ENCODE measurements at places on chromosomes 11 and 22.

DNA sequence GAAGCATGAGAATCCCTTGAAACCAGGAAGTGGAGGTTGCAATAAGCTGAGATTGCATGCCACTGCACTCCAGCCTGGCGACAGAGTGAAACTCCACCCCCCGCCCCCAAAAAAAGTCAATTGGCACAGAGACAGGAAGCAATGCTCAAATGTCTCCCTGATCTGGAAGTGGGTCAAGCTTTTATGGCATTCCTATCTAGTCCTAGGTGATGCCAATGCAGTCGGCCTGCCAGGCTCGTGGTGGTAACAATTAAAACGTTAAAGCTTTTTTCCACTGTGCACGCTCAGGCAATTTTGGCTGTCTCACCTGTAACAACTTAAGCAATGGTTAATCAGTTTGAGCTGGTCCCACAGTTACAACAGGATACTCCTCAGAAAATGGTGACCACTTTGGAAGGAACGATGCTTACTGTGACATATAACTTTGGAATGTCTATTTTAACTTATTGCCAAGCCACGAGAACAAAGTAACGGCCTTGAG, 18.9 kb upstream of the PISD start:
- no peak for DNase-seq

DNA sequence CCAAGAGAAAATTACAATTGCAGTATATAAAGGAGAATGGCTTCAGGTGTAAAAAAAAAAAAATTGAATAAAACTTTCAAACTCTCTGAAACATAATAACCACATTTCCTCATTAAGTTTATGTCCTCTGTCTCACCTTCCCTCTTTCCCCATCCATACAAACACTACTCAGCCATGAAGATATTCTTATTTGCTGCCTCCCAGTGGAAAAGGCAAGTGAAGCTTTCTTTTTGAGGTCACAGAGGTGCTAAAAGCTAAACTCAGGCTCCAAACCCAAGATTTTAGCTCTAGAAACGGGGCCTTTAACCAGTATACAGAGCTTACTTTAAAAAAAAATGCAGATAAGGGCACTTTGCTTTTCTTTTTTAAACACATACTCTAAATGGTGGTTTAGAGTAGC, 1568.5 kb downstream of the FAM181B start:
- DNase-seq, result no peak

DNA sequence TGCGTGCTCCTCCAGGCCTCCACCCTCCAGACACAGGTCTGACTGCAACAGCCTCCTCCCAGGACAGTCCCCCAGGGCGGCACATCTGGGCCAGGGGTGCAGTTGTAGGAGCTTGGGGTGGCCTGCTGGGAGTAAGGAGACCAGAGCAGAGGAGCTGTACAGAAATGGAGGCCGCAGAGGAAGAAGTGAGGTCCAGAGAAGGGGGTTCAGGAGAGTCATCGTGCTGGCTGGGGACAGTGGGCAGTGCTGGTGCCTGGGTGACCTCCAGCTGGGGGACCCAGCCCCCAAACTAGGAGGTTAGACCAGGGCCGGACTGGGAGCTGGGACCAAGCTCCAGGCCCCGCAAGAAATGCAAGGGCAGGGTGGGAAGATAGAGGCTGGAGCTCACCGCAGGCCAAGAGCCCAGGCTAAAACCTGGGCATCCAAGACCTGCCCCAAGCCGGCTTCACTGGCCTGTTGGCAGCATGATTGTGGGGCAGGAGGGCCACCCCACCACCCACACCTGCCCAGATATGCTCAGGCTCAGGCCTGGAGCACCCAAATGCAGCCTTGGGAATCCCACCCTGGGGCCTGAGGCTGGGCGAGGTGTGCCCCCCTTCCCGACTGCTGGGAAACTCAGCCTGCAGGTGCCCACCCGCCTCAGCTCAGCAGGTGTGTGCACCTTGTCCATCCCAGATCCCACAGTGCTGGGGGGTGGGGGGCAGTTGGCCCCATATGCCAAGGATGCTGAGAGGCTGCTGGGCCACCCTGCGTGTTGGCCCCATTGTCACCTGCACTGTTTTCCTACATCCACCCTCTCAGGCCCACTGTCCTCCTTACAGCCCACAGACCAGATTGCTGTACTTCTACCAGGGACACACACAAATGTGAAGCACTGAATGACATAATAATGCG, 96.9 kb downstream of the MORC2 start:
- no peak for DNase-seq

DNA sequence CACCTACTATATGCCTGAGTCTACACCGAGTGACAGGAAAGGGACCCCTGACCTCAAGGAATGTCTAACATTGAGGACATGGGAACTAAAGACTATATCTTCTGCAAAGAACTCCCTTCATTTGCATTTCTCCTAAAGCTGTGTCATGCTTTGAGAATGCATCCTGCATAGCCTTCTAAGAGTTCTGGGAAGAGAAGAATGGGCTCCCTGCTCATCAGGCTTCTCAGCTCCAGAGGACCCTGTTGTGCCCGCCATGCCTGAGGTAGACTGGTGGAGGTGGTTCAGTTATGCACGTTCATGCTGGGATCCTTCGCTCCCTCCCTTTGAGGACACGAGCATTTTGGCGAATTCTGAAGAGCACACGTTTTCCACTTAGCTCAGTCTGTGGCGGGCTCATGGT, 63.3 kb downstream of the GRIK4 start:
- no peak for DNase-seq

DNA sequence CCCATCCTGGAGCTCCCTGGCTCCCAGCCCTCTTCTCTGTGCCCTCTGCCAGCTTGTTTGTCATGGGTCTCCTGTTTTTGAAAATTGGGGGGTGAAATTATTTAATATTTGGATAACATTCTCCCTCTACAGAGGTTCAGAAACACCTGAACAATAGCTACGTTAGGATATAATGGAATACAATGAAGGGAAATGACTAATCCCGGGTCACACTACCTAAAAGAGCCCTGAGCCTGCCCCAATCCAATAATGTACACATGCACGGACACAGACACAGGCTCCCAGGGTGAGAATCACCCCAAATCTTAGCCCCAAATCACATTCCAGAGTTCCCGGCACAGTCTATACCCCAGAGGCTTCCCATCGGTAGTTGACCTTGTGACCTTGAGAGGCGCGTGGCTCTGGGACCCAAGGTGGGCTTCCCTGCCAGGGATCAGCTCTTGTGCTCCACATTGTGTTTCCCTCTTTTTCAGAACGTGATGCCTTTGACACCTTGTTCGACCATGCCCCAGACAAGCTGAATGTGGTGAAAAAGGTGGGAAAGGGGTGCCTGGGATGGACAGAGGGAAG, 135.5 kb downstream of the PARVA start:
- DNase-seq, result no peak

- no peak for DNase-seq
These were observed 17.8 kb downstream of the CHORDC1 start for GRCh38 chr11:90204832-90205646.

DNA sequence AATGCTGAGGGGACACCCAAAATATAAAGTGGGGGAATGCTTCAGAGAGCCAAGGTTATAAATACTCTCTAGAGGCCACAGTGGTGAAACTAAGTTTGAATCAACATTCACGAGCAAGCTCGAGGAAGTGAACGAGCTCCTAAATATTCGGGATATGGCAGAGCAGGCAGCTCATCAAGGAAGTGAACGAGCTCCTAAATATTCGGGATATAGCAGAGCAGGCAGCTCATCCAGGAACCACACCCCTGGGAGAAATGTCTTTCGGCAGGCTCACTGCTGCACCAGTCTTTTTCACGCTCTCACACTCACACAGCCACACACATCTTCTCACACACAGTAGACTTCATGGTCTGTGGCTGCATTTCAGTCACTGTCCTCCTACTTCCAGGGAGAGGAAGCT, 787.5 kb downstream of the OPCML start:
- DNase-seq, result no peak

- DNase-seq, result no peak
These were observed 553 bp upstream of the USP47 start for GRCh38 chr11:11841116-11841722.

DNA sequence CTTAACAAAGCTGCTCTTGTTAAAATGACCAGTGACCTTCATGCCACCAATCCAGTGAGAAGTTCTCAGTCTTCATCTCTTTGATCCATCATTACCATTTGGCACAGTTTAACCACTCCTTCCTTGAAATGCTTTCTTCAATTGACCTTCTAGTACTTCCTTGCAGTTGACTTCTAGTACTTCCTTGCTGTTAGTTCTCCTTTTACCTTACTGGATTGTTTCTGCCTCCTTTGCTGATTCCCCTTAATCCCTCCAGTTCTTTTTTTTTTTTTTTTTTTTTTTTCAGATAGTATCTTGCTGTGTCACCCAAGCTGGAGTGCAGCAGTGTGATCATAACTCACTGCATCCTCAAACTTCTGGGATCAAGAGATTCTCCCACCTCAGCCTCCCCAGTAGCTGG, 66.0 kb upstream of the HORMAD2 start:
- DNase-seq, result no peak

GRCh38 chr11:96357794-96358193, 14.8 kb upstream of the MAML2 start:
- no peak for DNase-seq

DNA sequence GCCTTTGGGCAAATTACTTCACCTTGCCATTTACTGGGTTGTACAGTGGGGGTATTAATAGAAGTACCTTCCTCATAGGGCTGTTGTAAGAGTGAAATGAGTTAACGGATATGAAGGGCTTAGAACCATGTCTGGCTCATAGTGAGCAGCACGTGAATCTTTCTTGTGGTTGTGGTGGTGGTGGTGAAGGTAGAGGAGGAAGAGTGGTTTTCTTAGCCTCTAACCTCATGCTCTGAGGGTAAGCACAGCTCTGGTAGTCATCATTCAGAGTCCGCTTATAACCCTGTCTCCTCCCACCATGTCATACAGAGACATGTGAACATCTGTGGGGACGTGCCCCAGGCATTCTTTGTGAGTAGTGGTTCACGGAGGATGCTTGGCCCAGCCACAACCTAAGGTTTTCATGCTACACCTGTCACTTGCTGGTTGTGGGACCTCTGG, 43.6 kb downstream of the TEAD1 start:
- DNase-seq, result no peak

- no peak for DNase-seq
These were observed 6.0 kb downstream of the ANKK1 start for GRCh38 chr11:113393501-113393985.

DNA sequence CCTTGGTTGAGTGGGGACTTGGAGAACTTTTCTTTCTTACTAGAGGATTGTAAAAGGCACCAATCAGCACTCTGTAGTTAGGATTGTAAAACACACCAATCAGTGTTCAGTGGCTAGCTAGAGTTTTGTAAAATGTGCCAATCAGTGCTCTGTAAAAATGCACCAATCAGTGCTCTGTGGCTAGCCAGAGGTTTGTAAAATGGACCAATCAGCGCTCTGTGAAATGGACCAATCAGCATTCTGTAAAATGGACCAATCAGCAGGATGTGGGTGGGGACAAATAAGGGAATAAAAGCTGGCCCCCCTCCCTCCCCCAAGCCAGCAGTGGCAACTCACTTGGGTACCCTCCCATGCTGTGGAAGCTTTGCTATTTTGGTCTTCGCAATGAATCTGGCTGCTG, 5.5 kb upstream of the DRG1 start:
- DNase-seq, result no peak

GRCh38 chr11:58957922-58958321, 18.6 kb downstream of the GLYATL1 start:
- DNase-seq, result no peak

- DNase-seq, result no peak
These were observed 44.1 kb downstream of the USP28 start for GRCh38 chr11:113831314-113831713.

GRCh38 chr11:132171031-132171430, 800.6 kb downstream of the NTM start:
- no peak for DNase-seq

GRCh38 chr11:112507281-112507680, 246.6 kb upstream of the PLET1 start:
- DNase-seq, result no peak

- no peak for DNase-seq
These were observed 71.0 kb downstream of the TRIM29 start for GRCh38 chr11:120066738-120067437.

DNA sequence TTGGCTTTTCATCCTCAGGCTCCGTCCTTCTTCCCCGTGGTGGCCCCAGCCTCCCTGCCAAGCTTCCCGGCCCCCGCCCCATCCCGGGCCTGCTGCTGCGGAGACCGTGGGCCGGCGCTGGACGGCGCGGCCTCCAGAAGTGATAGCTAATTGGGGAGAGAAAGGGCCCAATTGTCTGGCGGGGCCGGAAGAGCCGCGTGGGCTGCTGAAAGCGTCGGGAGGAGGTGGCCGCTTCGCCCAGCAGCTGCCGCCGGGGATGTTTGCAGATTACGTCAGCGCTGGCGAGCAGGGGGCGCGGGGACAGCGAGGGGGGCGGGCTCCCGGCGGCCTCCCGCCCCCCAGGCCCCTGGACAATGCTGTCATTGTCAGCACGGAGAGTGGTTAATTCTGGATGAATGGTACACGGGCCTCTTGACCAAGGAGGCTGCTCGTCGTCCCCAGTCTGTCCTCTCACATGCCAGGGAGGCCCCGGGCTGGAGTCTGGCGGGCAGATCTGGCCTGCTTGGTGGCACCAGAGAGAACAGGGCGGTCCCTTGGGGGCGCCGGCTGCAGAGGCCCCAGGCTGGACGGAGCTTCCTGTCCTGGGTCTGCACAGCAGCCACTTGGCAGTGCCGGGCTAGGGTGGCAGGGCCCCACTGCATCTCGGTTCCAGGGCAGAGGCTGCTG, 1.6 kb downstream of the SMIM38 start:
- DNase-seq, result no peak

GRCh38 chr11:1310772-1311468, 1.5 kb upstream of the TOLLIP start:
- DNase-seq, result no peak

- no peak for DNase-seq
These were observed 17.2 kb downstream of the AP2A2 start for GRCh38 chr11:942823-943222.

DNA sequence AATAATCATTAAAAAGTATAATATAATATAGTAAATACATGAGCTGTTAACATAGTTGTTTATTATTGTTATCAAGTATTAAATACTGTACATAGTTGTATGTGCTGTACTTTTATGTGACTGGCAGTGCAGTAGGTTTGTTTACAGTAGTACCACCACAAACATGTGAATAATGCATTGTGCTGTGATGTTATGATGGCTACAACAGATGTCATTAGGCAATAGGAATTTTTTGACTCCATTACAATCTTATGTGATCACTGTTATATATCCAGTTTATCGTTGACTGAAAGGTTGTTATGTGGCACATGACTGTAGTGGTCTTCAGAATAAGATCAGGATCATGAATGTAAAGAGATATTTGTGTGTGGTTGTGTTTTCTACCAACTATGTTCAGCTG, 577.8 kb downstream of the JRKL start:
- no peak for DNase-seq

DNA sequence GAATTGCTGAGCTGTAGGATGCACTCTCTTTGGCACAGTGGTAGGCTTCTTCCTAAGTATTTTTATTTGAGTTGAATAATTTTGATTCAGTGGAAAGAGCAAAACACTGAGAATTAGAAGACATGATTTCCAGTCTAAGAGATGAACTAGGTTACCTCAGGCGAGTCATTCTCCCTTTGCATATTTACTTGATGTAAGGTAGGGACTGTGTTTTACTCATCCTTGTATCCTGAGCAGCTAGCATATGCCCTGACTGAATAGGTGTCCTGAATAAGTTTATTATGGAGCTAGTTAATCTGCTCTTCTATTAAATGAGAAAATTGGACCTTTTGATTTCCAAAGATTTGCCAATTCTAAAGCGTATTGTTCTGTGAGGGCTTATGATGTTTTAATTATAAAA, 50.7 kb downstream of the STIM1 start:
- DNase-seq, result no peak

Data from stimulated activated CD8-positive, alpha-beta memory T cell treated with anti-CD3 and anti-CD28 coated beads, Interleukin-7, amount 100 ng/mL, for 1 hour (primary cell).